ENCODE measurements at places on chromosomes 5 and 9.
A peak's percentile ranks its signal among the peaks of the same experiment; 100 is the strongest.

DNA sequence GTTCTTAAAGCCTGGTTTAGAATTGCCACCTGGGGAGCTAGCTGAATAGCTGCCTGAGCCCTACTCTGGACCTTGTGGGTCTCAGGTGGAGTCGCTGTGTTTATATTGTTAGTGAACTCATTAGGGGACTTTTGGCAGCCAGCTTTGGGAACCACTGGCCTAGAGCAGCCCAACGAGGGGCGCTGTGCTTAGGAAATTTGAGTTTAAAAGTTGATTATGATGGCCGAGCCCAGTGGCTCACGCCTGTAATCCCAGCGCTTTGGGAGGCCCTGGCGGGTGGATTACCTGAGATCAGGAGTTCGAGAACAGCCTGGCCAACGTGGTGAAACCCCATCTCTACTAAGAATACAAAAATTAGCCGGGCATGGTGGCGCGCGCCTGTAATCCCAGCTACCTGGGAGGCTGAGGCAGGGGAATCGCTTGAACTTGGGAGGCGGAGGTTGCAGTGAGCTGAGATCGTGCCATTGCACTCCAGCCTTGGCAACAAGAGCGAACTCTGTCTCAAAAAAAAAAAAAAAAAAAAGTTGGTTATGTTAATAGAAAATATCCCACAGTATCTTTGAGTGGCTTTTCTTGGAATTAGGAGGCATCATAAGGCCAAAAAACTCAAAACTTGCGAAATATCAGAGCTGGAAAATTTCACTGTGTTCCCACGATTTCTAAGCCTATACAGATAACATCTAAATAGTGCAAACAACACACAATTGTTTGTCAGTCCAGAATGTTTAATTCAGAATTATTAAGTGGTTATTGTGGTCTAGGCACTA, 809 bp downstream of the MCCC2 start:
- DNase-seq: no peak

- DNase-seq: no peak
Observed at GRCh38 chr5:160357861-160358411, 12.5 kb downstream of the C1QTNF2 start.

DNA sequence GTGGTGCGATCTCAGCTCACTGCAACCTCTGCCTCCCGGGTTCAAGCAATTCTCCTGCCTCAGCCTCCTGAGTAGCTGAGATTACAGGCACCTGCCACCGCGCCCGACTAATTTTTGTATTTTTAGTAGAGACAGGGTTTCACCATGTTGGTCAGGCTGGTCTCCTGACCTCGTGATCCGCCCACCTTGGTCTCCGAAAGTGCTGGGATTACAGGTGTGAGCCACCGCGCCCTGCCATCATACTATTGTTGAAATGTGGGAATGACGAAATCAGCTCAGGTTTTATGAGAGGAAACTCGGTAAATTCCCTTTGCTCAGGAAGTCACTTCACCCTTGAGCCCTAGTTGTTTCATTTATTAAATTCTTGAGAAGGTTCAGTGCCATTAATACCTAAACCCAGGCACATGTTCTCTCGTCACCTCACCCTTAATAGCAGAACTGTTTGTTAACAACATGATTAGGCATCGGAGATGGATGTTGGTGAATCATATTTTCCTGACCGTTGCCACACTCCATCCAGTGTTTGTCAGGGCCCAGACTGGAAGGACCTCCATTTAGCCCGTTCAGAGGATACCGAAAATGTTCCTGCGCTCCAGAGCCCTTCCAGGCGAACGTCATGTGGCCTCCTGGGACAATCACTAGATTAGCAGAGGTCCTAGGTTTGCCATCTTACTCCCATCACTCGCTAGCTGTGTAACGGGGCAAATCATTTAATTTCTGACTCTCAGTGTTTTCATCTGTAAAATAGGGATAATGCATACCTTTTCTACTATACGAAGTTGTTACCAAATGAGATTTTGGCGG, 20.0 kb upstream of the CREBRF start:
- DNase-seq: no peak

DNA sequence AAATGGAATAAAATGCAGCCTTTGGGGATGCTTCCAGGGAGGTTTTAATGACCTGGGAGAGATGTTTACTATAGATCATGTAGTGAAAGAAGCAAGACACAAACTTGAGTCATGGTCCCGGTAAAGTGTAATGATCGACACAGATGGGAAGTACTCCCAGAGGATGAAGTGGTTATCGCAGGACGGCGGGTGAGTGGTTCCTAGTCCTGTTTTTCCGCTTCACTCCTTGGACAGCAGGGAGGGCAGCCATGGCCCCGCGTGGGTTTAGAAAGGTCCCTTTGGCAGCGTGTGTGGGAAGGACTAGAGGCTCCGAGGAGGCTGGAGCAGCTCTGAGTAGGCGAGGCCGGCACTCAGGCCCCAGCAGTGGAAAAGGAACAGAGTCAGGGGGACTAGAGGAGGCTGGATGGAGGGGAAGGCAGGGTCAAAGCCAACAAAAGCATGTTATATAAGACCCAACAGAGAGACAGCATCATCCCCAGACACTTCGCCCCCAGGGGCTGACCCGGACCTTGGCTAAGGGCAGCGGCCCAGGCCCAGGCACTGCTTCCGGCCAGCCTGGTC, 49.2 kb upstream of the STXBP1 start:
- no peak for DNase-seq

GRCh38 chr5:43769571-43770355, 166.8 kb downstream of the NNT start:
- no peak for DNase-seq

GRCh38 chr5:62257020-62257367, 49.0 kb upstream of the KIF2A start:
- no peak for DNase-seq

DNA sequence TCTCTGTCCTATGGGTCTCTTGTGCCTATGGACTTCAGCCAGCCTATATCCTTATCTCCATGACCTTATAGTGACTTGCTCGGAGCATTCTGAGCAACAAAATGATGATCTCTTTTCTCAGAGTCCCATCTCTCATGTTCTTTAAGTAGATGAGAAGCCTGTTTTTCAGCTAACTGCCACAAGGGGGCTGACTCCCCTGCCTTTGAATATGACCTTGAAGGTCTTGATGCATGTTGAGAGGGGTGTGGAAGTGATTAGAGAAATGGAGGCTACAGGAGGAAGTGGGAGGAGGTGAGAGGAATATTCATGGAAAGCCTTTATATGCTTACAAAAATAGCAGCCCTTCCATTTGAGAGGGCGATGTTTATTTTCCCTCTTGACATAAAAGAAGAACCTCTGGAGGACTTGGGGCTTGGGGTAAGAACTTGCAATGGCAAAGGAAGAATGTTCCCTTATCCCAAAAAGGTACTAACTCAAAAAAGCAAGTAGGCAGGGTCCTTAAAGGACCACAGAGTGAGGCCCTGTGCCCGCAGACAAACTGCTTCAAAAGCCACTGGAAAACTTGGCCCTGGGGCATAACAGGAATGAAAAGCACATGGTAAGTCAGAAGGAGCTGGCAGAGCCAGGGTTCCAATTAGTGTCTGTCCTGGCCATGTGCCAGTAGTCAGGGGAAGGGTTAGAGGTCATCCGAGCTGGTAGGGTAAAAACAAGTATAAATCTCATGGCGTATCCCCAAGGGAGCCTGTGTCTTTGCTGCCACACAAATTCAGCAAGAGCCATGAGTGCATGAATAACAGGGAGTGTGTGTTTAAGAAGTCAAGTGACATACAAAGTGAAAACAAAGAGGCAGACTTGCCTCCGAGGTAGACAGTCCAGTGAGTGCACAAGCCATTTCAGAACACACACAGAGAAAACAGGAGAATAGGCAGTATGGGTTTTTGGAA, 39.1 kb downstream of the FGD3 start:
- DNase-seq: no peak

DNA sequence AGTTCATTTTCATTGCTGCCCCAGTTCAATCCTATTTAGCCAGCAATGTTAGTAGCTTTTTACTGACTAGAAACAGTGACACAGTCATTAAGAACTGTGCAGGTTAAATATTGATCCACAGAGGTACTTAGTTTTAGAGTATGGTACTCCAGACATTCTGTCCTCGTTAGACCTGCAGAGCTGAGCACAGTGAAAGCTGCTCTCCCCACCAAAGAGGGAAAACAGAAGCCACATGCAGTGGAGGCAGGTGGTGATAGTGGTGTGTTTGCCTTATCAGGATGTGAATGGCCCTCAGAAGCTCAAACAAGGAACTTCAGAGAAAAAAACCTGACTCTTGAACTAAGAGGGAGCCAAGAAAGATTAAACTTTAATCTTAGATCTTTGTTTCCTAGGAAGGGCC, 75.5 kb downstream of the UNC13B start:
- DNase-seq: no peak

DNA sequence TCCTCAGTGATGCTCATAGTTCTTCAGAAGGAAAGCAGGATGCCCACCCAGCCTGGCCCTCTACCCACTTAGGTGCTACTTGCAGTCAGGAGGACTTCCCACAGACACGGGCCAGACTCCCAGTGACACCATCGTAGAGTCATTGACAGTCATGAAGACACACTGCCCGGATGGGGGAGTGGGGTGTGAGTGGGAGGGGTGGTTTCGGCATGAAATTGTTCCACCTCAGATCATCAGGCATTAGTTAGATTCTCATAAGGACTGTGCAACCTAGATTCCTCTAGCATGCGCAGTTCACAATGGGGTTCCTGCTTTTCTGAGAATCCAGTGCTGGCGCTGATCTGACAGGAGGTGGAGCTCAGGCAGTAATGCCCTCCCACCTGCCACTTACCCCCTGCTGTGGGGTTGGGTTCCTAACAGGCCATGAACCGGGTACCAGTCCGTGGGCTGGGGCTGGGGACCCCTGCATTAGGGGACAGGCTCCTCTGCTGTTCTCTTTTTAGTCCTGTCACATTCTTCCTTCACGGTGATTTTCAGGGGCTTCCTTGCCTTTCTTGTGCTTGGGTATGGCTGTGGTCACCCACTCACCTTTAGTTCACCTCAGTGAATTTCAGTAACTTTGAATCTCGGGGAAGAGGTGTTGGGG, 88.2 kb upstream of the ANKRD55 start:
- no peak for DNase-seq

- DNase-seq: no peak
Observed at GRCh38 chr5:143402017-143402552, 1.4 kb downstream of the NR3C1 start.

GRCh38 chr5:137761566-137761965, 7.4 kb upstream of the HNRNPA0 start:
- no peak for DNase-seq

GRCh38 chr5:172266071-172266675, 17.4 kb downstream of the UBTD2 start:
- no peak for DNase-seq

- no peak for DNase-seq
Observed at GRCh38 chr9:88583901-88584596, 49.1 kb downstream of the NXNL2 start.

DNA sequence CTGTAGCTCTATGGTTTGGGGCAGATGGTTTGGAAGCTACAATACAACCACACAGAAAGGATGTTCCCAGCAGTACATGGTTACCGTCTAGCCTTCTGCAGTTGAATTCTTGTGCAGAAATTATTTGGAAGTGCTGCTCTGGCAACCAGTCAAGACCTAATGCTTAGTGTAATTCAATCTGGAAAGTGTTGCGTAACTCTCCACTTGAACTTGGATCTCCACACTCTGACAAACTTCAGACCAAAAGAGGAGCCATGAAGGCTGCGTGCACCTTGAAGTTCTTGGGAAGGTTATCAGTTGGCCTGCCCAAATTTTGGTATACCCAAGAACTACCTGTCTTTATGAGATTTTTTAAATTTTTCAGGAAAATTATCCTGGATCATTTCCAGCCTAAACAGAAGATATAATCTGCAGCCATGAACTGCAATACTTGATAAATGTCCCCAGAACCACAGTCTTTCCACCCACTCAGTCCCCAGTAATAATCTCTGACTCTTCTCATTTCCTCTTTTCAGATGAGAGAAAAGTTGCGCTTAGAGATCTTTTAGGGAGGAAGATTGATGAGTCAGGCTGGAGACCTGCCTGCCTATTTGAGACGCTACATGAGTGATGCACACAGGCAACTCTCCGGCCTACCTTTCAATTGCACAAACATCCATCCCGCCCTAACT, 159.9 kb downstream of the FANCC start:
- no peak for DNase-seq

DNA sequence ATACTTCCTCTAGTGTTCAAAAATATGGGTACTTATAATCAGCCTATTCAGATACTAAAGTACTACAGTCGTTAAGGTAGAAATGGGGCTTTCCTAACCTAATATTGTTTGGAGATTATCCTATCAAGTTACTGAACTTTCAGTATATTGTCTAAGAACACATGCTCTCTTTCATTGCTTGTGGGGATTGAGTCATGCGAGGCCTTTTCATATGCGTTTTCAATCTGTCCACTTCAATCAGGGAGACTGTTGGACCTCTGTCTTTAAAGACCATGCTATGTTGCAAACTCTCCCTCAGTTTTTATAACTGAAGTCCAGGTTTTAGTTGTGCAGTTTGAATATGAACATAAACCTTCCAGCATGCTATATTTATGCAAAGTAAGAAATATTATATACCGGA, 15.0 kb downstream of the PRR16 start:
- DNase-seq: no peak

DNA sequence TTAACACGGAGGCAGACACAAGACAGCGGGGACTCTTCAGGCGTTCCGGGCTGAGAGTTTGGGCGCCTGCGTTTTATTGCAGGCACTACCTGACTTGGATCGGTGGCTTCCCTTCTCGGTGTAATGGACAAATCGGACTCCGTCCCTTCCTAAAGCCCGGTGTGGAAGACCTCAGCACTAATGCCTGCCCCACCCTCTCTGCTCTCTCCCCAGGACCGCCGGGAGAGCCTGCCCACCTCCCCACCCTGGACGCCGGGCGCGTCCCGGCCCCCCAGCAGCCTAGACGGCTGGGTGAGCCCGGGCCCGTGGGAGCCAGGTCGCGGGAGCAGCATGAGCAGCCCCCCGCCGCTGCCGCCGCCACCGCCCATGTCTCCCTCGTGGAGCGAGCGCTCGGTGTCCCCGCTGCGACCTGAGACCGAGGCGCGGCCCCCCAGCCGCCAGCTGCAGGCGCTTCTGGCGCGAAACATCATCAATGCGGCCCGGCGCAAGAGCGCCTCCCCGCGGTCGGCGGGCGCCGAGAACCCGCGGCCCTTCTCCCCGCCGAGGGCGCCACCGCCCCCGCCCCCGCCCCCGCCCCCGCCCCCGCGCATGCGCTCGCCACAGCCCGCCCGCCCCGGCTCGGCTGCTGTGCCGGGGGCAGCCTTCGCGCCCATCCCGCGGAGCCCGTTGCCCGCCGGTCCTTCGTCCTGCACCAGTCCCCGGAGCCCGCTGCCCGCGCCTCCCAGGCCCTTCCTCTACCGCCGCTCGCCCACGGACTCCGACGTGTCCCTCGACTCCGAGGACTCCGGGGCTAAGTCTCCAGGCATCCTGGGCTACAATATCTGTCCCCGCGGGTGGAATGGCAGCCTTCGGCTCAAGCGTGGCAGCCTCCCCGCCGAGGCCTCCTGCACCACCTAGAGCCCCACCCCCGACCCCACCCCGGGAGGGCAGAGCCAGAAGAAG, 4.6 kb upstream of the MYOZ3 start:
- DNase-seq: peak; percentile 57

DNA sequence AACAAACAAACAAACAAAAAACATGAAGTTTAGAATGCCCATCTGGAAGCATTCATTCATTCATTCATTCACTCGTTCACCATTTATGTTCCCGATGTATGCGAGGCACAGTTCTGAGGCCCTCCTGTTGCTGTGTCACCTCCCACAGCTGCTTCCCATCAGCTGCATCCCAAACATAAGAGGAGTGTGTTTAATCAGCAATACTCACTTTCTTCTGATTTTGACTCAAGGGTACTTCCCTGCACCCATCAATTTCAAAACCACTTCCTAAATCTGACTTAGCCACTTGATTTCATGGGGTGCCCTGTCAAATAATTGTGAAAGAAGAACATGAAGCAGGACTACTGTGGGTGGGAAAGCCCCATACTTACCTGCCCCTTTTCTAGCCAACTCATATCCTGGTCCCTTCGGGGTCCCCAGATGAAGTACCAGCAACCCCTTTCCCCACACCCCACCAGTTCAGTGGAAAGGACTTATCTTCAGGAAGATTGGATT, 128.0 kb upstream of the IL12B start:
- DNase-seq: no peak

Measured in stimulated activated CD8-positive, alpha-beta memory T cell treated with anti-CD3 and anti-CD28 coated beads, Interleukin-4, amount 100 ng/mL, for 24 hours (primary cell).